SK-N-SH (cell line): ENCODE measurements at places on chromosomes 7 and 10.

- DNase-seq: no peak
These were observed 13.0 kb upstream of the CHST15 start for GRCh38 chr10:124106241-124106879.

DNA sequence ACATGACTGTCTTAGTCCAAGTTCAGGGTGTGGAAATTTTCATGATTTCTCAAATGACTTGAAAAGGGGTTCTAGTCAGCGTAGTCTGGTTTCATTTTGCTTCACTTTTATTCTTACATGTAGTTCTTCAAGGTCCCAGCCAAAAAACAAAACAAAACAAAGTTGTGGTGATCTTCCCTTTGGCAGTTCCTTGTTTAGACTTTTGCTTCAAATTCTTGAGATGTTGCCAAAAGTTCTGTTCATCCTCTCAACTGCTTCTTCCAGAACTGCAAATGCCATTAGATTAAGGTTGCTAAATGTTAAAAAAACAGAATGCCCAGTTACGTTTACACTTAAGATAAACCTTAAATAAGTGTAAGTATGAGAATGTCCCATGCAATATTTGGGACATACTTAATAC, 370.8 kb upstream of the LRRTM3 start:
- no peak for DNase-seq

- peak; percentile 42 for DNase-seq
These were observed 10.1 kb upstream of the HPS1 start for GRCh38 chr10:98456686-98457482.

GRCh38 chr7:114787556-114787955, 134.3 kb upstream of the MDFIC start:
- DNase-seq: no peak

- DNase-seq: no peak
These were observed 133.0 kb upstream of the TNS3 start for GRCh38 chr7:47714669-47715607.

GRCh38 chr7:124893140-124893827, 36.3 kb downstream of the POT1 start:
- no peak for DNase-seq

DNA sequence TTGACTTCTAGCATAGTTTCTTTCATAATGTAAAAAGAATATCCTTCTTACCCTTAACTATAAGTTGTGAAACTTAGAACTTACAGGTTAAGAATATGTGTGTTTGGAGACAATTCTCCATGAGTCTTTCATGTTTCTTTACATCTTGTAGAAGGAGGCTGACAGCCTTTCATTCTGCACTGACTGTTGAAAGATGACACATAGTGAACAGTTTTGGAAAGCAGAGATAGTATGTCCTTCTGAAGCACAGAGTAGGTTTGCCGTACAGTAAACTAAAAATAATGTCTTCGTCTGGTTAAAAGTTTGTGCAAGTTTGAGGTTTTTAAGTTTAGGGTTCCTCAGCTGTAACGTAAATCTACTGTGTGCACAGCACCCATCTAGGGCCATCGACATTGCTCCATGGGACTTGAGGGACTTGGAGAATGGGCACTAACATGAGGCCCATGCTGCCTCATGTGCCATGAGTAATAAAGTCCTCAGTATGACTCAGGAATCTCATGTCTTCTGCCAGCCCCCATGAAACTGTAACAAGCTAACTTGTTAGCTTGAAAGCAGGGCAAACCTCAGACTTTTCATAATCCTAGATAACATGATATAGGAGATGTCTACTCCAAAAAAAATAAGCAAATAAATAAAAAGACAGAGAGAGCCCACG, 24.5 kb upstream of the ELAPOR2 start:
- no peak for DNase-seq

DNA sequence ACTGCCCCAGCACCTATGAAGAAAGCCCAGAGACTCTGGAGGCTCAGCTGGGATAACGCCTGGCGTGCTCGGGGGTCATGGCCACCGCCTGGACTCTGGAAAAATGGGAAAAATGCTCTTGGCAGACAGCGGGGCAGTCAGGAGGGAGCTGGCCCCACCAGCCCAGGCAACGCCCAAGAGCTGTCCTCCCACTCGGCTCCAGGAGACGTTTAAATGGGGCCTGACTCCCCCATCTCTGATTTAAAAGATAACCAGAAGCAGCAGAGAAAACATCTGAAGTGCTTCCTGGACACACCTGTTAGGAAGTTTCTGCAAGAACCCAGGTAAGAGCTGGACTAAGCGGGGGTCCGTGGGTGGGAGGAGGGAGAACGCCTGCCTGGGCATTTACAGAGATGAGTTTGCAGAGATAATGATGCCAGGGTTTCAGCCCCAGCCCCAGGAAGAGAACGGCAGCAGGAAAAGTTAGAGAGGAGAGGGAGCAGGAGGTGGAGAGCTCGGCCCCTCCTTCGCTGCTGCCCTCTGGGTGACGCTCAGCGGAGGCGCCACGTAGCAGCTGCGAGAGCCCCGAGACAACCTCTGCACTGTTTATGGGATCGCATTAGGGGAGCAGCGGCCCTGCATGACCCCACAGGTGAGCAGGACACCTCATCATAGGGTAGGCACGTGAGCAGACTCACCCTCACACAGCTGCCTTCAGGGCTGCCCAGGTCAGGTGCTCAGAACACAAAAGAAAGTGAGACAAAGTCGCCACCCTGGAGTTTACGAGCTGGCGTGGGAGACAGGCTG, 83.5 kb upstream of the INSIG1 start:
- no peak for DNase-seq

DNA sequence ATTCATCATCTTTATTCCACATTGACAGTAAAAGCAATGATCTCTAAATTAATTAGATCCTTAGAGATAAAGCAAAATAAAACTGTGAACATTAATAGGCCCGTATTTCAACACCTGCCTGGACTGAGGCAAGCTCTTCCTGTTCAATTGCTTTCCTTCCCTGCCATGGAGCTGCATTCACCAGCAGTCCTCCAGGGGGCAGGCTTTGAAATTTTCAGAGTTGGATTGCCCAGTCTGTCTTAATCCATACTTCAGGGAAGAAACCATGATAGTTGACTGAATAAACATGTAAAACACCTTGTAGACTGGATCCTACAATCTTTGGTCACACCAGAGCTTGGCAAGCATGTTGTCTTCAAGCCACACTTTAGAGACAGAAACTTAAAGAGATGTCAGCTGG, 936.6 kb downstream of the NRG3 start:
- DNase-seq: peak; percentile 11

GRCh38 chr7:100163006-100163531, 4.5 kb upstream of the TRAPPC14 start:
- peak; percentile 23 for DNase-seq

DNA sequence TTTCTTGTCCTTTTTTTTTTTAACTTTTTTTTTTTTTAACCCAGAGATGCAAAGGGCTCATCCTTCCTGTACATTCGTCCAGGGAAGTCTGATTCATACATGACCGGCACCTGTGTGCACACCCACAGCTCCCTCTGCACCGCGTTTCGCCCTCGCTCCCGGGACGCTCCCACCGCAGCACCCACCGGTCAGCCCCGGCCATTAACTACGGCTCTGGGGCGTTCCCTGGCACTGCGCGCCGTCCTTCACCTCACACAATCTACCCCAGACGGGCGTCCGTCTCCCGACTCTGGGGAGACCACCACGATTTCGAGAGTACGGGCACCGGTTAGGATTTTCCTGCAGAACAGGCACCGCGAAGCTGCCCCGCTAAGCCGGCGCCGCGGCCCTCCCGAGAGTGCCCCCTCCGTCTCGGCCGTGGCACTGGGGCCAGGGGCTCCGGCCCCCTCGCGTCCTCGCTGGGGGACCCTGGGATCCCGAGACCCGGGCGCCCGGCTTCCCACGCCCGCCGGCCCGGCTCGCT, 452 bp downstream of the ATE1 start:
- peak; percentile 83 for DNase-seq

DNA sequence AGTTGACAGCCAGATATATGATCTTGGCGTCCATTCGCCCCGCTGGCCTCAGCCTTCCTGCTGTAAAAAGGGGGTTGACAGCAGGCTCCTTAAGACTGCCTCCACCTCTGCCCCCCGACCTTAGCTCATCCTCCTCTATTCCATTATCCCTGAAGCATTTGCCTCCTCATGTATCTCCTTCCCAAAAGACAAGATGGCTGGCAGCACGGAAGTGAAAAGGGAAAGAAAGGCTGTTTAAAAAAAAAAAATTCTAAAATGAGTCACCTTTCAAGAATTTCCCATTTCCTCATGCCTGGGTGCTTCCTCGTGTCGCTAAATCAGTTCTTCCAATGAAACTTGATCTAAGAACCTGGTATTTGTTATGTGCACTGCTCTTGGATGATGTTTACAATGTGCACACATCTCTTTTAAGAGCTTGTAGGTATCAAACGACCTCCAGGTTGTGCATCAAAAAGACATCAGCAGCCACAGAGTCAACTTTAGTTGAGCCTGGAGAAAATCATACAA, 1.7 kb downstream of the SCRN1 start:
- peak; percentile 36 for DNase-seq

GRCh38 chr10:26839966-26840627, 20.7 kb downstream of the ABI1 start:
- DNase-seq: no peak

GRCh38 chr10:97891497-97892167, 42.0 kb downstream of the GOLGA7B start:
- DNase-seq: no peak

DNA sequence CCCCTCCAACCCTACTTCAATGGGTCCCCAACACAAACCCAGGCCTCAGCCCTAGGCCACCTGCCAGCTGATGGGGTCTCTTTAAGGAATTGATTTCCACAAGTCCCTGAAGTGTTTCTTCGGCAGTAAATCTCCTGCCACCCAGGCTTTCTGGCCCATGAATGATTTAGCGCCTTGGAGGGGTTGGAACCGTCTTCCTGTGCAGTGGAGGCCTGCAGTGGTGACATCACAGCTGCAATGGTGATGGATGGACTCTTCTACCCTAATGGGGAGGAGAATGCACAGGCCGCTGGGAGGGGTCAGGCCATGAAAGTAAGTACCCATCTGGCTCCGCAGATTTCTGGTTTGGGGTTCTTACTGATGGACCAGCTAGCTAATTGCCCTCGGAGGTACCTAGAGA, 163.8 kb downstream of the UBE2H start:
- DNase-seq: no peak

DNA sequence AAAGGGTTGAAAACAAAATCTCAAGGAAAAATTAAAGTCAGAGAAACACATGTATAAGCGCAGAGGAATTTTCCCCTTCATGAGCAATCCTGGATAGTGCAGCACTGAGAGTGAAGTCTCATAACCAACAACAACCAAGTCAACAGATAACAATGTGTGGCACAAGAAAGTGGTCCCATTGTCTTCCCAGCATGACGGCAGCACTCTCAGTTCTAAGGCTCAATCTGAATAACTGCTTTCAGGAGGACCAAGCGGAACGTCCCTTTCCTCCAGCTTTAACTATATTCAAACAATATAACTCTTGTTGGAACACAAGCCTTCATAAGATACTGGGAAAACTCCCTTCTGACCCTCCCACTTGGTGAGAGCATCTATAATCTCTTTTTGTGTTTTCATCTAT, 137.9 kb downstream of the RAPGEF5 start:
- no peak for DNase-seq

DNA sequence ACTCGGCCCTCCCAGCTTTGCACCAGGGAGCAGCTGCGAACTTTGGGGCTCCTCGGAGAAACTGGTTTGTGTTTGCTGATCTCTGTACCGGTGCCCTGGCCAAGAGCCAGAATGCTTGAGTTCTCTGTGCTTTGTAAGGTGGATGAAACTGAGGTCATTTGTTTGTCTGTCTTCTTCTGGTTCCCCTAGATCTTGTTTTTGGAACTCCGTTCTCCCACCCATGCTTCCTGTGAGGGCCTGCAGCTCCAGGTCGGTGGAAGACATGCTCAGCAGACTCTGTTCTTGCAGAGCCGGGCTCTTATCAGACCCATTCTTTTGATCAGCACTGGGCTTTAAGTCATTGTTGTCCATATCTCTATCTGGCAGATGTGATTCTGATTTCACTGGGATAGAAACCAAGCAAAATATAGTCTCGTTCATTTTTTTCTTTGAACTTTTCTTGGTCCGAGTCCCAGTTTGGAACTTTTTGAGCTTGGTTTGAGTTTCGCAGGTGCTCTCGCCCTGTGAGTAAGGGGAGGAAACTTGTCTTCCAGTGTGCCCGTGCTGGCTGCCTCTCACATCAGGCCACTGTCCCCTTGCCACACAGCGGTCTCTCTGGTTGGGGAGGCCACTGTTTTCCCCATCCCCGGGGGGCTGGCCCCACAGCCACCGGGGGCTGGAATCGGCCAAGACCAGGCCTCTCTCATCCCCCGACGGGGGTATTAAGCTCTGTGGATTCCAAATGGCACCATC, 31.2 kb downstream of the JCAD start:
- no peak for DNase-seq

GRCh38 chr10:93745408-93746065, 12.2 kb upstream of the LGI1 start:
- no peak for DNase-seq

- DNase-seq: peak; percentile 97
These were observed at the start of gene ACBD7 for GRCh38 chr10:15088428-15089261. ACBD7 (minus strand) TSS chr10:15088776; CDS start chr10:15088728, 48 bp downstream.

- no peak for DNase-seq
These were observed 25.1 kb upstream of the AOAH start for GRCh38 chr7:36749282-36749960.

DNA sequence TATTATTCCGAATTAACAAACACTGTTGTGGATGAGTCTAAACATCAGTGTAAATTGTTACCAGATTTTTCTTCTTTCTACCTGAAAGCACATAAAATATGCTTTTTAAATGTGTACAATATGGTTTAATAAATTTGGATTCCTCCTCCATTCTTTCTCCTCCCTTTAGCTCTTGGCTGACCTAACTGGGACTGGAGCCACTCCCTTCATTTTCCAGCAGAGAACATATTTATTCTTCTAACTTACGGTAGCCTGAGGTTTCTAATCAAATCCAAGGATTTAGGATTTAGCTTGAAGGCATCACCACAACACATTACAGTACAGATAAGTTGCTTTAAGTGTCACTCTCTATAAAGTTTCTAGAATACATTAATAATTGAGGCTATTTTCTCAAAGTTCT, 88.2 kb upstream of the SEMA3C start:
- no peak for DNase-seq

DNA sequence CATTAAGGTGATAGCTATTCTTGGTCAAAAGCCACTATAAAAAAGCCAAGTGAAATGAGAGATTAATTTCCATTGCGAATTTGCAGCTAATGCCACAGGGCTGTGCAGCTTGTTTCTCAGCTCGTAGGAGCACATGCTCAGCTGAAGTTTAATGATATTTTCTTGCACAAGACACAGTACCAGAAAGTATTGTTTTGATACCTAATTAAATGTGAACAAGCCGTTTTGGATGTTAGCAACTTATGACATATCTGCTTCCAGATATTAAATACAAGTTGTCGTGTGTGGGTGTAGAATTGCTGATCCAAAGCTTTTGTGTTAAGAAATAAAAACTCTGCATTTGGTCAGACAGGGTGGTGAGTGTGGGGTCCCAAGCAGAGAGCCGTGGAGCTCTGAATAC, 47.2 kb downstream of the ADARB2 start:
- DNase-seq: no peak

GRCh38 chr10:13046851-13047528, 45.5 kb upstream of the CCDC3 start:
- peak; percentile 24 for DNase-seq

DNA sequence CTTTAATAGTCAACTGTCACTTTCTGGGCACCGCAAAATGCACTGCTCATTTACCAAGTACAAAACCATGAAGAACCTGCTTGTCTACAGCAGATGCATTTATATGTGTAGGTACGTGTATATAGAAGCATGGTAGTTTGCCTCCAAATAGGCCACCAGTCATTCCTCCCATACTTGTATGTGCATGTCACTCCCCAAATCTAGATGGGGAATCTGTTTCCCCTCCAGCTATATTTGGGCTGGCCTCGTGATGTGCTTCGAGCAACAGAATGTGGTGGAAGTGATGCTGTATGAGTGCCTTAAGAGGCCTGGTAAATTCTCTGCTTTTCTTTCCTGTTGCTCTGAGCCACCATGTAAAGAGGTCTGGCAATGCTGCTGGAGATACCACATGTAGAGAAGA, 47.1 kb downstream of the PSMC2 start:
- no peak for DNase-seq
